ENCODE measurements at places on chromosomes 2 and 18.

DNA sequence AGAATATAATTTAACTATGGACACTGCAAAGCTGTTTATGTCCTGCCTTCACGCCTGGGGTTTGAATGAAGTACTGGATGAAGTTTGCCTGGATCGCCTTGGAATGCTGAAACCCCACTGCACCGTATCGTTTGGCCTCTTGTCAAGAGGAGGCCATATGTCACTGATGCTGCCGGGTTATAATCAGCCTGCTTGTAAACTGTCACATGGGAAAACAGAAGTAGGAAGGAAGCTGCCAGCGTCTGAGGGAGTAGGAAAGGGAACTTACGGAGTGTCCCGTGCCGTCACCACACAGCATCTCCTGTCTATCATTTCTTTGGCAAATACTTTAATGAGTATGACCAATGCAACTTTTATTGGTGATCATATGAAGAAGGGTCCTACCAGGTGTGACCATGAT is 105.8 kb downstream of the WDR7 start:
- no peak overlapping the region for H3K27ac ChIP-seq
- DNase-seq: no peak
- no peaks in the 10 kb centered on the region for H3K27me3 ChIP-seq
- H3K4me1 ChIP-seq: no peaks in the 10 kb centered on the region

DNA sequence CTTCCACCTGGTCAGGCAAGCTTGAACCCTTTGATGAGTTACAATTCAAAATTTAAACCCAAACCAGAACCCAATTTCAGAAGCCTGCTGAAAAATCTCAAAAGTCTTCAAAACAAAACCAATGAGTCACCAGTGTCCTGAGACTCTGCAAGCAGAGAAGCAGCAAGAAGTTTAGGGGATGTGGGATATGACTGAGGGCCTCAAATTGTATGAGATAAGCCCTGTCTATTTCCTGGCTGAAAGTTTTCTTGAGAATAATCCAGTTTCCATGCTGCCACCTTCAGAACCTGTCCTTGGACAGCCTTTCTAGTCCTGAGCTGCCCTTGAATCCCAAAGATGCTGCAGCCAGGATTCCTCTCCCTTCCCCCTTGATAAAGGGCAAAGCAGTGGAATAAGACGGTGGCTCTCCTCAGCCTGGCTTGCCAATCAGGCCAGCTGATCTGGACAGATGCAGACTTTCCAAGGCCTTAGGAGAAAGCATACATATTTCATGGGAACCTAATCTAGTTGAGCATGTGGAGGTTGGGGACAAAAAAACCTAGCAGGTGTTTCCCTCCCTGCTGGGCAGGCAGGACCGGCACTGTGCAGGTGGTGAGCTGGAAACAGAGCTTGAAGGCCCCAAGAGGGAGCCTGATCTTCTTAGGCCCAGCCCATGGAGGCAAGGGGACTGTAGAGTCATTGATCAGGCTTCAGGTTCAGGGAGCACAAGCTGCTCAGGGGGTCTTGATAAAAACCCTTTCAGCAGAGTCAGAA is 278.0 kb upstream of the MGAT5 start:
- H3K4me3 ChIP-seq: no peak overlapping the region
- no peak for DNase-seq
- no peaks in the 10 kb centered on the region for H3K4me1 ChIP-seq
- no peaks in the 10 kb centered on the region for H3K27me3 ChIP-seq
- H3K27ac ChIP-seq: no peak overlapping the region
- H3K36me3 ChIP-seq: no peaks in the 10 kb centered on the region

GRCh38 chr2:134138115-134138514 is 115.8 kb upstream of the MGAT5 start:
- H3K4me1 ChIP-seq: peaks cover 48% of the 10 kb centered on the region
- DNase-seq: no peak
- peaks cover 9% of the 10 kb centered on the region for H3K36me3 ChIP-seq
- no peaks in the 10 kb centered on the region for H3K27me3 ChIP-seq
- no peak overlapping the region for H3K4me3 ChIP-seq
- peak overlapping the region; percentile 95 for H3K27ac ChIP-seq

DNA sequence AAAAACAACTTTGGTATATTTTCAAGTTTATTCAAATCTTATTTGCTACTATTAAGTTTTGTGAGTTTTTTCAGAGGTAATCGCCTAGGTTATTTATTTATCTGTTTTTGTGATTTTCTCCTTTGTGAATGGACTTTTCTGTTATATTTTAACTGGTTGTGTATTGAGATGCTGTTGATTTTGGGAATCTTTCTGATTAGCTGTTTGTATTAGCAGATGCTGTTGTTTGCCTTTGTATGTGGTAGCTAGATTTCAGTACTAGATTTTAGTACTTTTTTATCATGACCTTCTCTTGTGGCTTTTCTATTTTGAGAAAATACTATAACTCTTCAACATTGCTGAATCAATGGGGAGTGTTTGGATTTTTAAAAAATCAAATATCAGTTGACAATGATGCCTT is 42.4 kb downstream of the TSHZ1 start:
- H3K27me3 ChIP-seq: no peaks in the 10 kb centered on the region
- peaks cover 20% of the 10 kb centered on the region for H3K36me3 ChIP-seq
- H3K4me1 ChIP-seq: peaks cover 15% of the 10 kb centered on the region
- DNase-seq: no peak
- no peak overlapping the region for H3K27ac ChIP-seq

- no peaks in the 10 kb centered on the region for H3K27me3 ChIP-seq
- no peak overlapping the region for H3K4me3 ChIP-seq
- peaks cover 5% of the 10 kb centered on the region for H3K36me3 ChIP-seq
- H3K4me1 ChIP-seq: no peaks in the 10 kb centered on the region
- no peak for DNase-seq
Observed at GRCh38 chr2:171008550-171009205, 79.6 kb downstream of the GORASP2 start.

GRCh38 chr2:227402959-227403358 is 15.2 kb upstream of the SCYGR1 start:
- peaks cover 51% of the 10 kb centered on the region for H3K4me1 ChIP-seq
- H3K27me3 ChIP-seq: no peaks in the 10 kb centered on the region
- DNase-seq: no peak
- H3K4me3 ChIP-seq: no peak overlapping the region
- no peak overlapping the region for H3K27ac ChIP-seq

- no peak overlapping the region for H3K27ac ChIP-seq
- peaks cover 4% of the 10 kb centered on the region for H3K27me3 ChIP-seq
- H3K4me3 ChIP-seq: no peak overlapping the region
Observed at GRCh38 chr2:71816815-71817214, 330.8 kb downstream of the CYP26B1 start.

DNA sequence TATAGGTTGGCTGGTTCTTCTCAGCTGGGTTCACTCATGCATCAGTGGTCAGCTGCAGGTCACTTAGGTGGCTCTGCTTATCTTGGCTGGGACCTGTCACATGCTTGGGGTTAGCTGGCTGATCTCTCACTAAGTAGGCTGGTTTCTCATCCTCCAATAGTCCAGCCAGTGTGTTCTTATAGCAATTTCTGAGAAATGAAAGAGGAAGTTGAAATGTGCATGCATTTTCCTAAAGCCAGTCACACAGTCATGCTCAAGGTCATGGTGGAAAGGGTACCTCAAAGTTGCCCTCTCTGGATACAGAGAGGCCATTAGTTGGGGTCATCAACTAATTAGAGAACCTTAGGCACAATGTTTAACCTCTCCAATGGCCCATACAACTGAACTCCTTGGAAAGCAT is 64.4 kb downstream of the KLHL29 start:
- no peak overlapping the region for H3K4me3 ChIP-seq
- H3K36me3 ChIP-seq: no peaks in the 10 kb centered on the region
- H3K4me1 ChIP-seq: no peaks in the 10 kb centered on the region
- H3K27me3 ChIP-seq: no peaks in the 10 kb centered on the region

- DNase-seq: no peak
- no peaks in the 10 kb centered on the region for H3K27me3 ChIP-seq
- H3K27ac ChIP-seq: no peak overlapping the region
- no peaks in the 10 kb centered on the region for H3K36me3 ChIP-seq
Observed at GRCh38 chr2:215141706-215142105, 3.3 kb upstream of the ABCA12 start.

- DNase-seq: no peak
- peaks cover 15% of the 10 kb centered on the region for H3K4me1 ChIP-seq
- H3K4me3 ChIP-seq: no peak overlapping the region
- H3K27ac ChIP-seq: no peak overlapping the region
- H3K36me3 ChIP-seq: peaks cover 2% of the 10 kb centered on the region
- H3K27me3 ChIP-seq: no peaks in the 10 kb centered on the region
Observed at GRCh38 chr2:120289221-120289906, 36.7 kb downstream of the RALB start.

GRCh38 chr2:10977621-10978020 is 65.9 kb downstream of the KCNF1 start:
- H3K27me3 ChIP-seq: no peaks in the 10 kb centered on the region
- DNase-seq: no peak
- no peak overlapping the region for H3K27ac ChIP-seq
- no peaks in the 10 kb centered on the region for H3K4me1 ChIP-seq
- H3K4me3 ChIP-seq: no peak overlapping the region

DNA sequence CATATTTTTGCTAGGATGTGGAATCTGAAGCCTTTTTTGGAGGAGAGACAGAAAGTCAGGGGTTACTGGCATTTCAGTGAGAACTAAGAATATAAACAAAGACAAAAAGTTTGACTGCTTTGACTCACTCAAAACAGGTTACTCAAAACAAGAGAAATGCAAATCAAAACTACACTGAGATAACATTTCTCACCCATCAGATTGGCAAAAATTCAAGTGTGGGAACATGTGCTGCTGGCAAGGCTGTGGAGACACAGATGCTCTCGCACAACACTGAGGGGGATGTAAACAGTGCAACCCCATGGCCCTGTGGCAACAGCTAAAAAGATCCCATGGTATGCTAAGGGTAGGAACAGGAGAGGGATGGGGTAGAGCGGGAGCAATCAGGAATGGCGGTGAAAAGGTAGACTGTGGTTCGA is 86.6 kb downstream of the DTNB start:
- H3K4me3 ChIP-seq: no peak overlapping the region
- no peaks in the 10 kb centered on the region for H3K27me3 ChIP-seq
- H3K36me3 ChIP-seq: no peaks in the 10 kb centered on the region
- no peaks in the 10 kb centered on the region for H3K4me1 ChIP-seq
- DNase-seq: no peak
